ENCODE measurements at places on chromosomes 5 and 9.

DNA sequence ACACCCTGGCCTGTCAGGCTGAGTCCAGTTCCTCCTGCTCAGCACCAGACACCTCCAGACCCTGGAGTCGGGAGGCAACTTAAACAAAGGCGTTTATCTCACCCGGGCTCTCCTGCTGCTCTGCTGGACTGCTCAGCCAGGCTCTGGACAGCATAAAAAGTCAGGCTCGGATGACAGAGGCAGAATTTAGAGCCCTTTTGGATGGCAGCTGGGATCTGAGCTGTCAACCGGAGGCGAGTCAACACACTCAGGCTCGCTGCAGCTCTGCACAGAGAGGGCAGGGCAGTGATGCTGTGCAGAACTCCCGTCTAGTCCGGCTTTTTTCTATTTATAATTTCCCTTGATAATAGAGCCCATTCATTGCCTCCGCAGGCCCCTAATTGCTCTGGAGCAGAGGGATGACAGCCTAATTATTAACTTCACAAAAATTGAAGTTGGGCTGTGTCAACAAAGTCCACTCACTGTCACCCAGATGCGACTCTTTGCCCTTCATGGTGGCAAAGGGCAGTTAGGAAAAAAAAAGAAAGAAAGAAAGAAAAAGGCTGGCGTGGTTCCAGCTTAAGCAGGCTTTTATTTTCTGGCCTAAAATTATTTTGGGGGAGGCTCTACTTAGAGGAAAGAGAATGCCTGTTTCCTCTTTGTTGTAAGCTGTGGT is 37.6 kb downstream of the STC2 start:
- no peak for DNase-seq

- DNase-seq, result no peak
Observed at GRCh38 chr5:139088024-139088423, 110.1 kb downstream of the SIL1 start.

- no peak for DNase-seq
Observed at GRCh38 chr9:137694236-137694959, 75.6 kb downstream of the EHMT1 start.

GRCh38 chr5:171032435-171032973 is 170.7 kb downstream of the RANBP17 start:
- no peak for DNase-seq

GRCh38 chr9:104941597-104941996 is 13.6 kb upstream of the ABCA1 start:
- DNase-seq, result no peak

GRCh38 chr9:2570615-2571479 is 50.7 kb upstream of the VLDLR start:
- DNase-seq, result no peak

- no peak for DNase-seq
Observed at GRCh38 chr5:115271295-115272050, 8.8 kb upstream of the PGGT1B start.

DNA sequence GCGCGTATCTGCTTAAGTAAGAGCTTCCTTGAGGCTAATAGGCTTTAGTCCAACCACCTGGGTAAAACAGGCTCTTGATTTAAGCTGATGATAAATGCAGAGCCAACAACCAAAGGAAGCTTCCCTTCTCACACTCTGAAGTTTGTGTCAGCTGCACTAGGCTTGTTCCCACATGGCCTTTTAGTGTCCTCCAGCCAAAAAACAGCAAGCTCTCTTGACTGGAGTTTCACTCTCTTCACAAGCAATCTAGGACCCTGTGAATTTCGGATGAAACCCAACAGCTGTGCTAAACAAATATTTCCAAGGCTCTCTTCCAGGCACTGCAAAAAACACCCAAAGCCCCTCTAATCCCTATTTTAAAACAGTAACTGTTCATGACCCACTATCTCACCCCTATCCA is 63.9 kb downstream of the SAXO1 start:
- no peak for DNase-seq

DNA sequence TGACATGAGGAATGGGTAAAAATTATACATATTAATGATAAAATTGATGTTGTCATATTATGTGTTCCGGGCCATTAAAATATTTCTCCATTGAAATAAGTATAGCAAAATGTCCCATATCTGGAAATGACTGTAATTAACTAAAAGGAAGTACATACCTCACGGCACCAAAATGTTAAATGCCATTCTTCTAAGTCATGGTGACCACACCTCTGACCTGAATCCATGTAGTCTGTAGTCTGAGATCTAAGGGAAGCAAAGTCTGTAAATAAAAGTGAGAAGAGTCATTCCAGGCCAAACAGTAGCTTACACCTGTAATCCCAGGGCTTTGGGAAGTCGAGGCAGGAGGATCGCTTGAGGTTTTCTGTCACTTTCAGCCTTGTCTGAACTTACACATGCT is 8.7 kb upstream of the GDA start:
- no peak for DNase-seq

DNA sequence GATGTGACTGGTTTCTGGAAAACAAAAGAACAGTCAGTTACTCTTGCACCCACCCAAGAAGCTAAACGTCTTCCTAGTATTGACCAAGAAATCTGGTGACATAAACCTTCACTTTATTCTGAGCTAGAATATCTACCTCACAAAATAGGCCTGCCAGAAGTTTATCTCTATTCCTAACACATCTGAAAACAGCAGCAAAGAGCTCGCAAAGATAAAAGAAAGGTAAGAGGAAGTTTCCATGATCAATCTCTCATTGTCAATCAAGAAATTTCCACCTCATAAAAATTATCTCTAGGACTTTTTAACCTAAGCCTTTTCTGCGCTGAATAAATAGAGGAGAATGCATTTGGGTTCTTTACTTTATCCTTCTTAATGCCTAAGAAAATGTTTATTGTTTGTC is 17.3 kb upstream of the ZNF474 start:
- DNase-seq, result no peak

GRCh38 chr5:54772684-54773083 is 212.7 kb downstream of the ESM1 start:
- no peak for DNase-seq

- DNase-seq, result no peak
Observed at GRCh38 chr9:34382879-34383278, 6.2 kb upstream of the MYORG start.

GRCh38 chr5:65125591-65126541 is 355.9 kb downstream of the ADAMTS6 start:
- DNase-seq, result no peak

DNA sequence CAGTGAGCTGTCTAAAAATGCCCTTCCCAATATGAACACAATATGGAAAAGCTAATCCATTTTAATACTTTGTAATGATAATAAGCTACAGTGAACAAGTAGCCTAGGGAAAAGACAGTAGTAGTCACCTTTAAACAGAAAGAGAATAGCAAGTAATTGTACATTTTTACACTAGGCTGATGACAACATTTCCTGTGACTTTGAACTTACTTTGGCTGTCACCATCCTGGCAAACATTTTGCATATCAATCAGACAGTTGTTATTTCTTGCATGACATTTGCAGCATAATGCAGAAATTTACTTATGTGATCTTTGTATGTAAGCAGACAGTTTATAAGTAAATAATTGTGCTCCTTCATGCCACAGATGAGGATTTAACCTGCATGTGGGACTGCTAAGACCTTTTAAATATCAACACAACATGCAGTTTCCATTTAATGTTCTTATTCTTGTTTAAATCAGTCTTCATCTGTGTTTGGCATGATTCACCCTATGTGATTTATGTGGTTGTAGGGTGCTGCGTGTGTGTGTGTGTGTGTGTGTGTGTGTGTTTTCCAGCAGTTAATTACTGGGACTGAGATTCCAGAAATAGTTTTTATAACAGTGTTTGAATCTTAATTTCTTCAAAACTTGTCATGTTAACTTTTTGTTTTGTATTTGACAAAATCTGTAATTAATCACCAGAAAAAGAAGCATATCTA is 997.1 kb upstream of the ARRDC3 start:
- no peak for DNase-seq

GRCh38 chr9:35867538-35867937 is 2.7 kb downstream of the OR13J1 start:
- no peak for DNase-seq

DNA sequence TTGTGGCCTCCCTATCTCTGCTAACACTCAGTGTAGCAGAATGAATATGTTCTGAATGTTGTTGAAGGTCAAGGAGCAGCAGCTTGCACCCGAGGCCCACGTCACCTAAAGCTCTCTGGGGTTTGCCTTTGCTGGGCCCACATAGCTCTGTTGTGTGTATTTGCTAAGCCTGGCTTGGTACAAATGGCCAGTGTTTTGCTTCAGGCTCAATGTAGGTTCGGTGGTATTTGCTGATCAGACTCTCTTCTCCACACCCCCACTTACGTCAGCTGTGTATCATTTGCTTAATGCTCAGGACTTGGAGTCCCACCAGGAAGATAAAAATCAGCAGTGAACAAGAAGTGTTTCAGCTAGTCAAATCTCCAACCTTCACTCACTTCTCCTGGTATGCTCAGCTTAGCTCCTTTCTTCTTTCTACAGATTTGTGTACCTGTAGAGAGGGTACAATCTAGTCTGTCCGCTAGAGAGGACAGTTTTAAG is 4.8 kb upstream of the RFESD start:
- DNase-seq, result no peak

- DNase-seq, result no peak
Observed at GRCh38 chr5:176564002-176564401, 14.9 kb downstream of the CDHR2 start.

- DNase-seq, result no peak
Observed at GRCh38 chr5:130871346-130872086, 293.5 kb downstream of the HINT1 start.

DNA sequence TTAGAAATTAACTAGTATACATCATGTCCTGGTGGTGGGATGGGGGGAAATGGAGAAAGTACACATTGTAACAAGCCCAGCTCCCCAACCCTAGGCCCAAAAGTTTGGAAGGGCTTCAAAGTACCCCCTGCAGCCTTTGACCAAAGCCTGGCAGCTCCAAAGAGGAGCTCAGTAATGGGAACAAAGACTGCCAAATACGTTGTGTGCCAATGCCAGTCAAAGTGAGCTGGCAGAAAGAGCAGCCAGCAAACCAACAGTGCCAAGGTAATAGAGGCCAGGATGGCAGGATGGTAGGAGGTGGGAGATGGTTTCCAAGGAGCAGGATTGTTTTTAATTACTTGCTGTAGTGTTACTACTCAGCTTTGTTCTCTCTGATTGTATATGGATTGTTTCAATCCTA is 248.3 kb downstream of the COX7C start:
- no peak for DNase-seq

GRCh38 chr9:16262477-16263261 is 607.8 kb downstream of the BNC2 start:
- no peak for DNase-seq

- no peak for DNase-seq
Observed at GRCh38 chr9:107170801-107171200, 112.3 kb upstream of the RAD23B start.

DNA sequence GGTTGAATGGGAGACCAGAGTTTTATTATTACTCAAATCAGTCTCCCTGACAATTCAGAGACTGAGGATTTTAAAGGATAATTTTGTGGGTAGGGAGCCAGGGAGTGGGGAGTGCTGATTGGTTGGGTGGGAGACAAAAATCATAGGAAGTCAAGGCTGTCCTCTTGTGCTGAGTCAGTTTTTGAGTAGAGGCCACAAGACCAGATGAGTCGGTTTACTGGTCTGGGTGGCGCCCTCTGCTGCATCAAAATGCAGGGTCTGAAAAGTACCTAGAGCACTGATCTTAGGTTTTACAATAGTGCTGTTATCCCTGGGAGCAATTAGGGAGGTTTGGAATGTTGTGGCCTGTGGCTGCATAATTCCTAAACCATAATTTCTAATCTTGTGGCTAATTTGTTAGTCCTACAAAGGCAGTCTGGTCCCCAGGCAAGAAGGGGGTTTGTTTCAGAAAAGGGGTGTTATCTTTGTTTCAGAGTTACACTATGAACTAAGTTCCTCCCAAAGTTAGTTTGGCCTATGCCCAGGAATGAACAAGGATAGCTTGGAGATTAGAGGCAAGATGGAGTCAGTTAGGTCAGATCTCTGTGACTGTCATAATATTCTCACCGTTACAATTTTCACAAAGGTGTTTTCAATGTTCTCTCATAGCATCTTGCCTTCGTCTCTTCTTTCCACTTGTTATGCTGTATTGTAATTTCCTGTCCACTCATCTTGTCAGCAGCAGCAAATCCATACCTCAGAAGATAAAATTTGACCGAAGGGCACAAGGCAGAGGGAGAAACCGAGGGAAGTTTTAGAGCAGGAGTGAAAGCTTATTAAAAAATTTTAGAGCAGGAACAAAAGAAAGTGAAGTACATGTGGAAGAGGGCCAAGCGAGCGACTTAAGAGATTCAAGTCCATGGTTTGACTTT is 59.2 kb upstream of the CLINT1 start:
- DNase-seq, result peak; percentile 11

- no peak for DNase-seq
Observed at GRCh38 chr5:103108086-103108485, 11.9 kb downstream of the GIN1 start.

DNA sequence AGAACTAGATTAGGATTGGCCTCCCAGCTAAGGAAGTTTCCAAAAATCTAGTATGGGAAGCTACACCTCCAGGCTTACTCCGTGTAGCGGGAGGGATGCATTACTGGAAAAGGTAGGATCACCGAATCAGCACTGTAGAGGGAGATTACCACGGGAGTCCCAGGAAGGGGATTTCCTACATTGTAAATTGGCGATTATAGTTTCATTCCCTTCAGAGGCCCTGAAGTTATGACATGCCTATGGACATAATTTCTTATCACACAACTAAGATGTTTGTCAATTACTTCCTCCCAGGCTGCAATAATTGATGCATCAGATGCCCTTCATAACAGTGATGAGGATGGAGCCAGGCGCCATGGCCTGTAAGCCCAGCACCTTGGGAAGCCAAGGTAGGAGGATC is 71.2 kb upstream of the NR4A3 start:
- DNase-seq, result no peak

- DNase-seq, result no peak
Observed at GRCh38 chr5:25515525-25515924, 870.7 kb upstream of the CDH10 start.

DNA sequence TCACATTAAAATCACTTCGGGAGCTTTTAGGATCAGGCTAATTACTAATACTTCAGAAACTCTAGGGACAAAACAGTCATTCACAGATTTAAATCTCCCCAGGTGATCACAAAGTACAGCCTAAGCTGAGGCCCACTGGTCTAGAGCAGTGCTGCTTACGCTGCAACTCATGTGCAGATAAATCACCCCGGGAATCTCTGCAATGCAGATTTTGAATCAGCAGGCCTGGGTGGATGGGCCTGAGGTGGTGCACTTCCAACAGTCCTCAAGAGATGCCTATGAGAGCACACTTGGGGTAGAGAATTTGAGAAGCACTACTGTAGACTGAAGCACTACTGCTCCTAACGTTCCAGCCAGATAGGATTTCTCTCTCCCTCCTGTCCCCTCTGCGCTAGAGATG is 28.4 kb downstream of the CSF1R start:
- no peak for DNase-seq

GRCh38 chr9:22031655-22032411 is 22.7 kb upstream of the CDKN2B start:
- no peak for DNase-seq

GRCh38 chr5:175621971-175622370 is 35.9 kb upstream of the HRH2 start:
- DNase-seq, result no peak

- DNase-seq, result no peak
Observed at GRCh38 chr5:96933764-96934707, 1.8 kb upstream of the LNPEP start.
